Mucosa of gallbladder (tissue), 1 donor: ENCODE measurements at places on chromosomes 3 and 15. TPM values are rescaled to one million over a fixed set of nuclear protein-coding genes. Genes with fewer than 3 reads are reported as not detected.

Gene TMEM158
- total RNA-seq = 14.6 TPM

Gene TLR9
- total RNA-seq = 1.4 TPM

Gene SLC28A1
- 2.6 TPM for total RNA-seq

Gene BUB1B
- total RNA-seq = 1.4 TPM

DNA sequence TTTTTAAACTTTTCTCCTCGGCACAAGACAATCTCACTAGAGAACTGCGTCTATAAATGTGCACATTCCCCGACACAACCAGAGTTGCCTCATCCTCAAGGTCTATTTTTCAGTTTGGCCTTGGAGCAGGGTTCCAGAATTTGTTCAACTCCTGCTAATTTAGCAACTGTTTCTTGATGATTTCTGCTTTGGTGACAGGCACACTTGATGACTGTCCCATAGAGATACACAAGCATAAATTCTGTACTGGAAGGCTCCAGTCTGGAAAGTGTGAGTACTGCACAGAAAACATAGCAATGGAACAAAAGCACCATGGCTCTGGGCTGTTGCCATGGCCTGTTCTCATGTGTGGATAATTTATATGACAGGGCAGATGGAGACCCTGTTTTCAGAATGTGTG lies 379.6 kb upstream of the PDZRN3 start:
- DNase-seq = no peak

GRCh38 chr3:153052096-153052460 lies 109.9 kb upstream of the RAP2B start:
- DNase-seq = no peak

DNA sequence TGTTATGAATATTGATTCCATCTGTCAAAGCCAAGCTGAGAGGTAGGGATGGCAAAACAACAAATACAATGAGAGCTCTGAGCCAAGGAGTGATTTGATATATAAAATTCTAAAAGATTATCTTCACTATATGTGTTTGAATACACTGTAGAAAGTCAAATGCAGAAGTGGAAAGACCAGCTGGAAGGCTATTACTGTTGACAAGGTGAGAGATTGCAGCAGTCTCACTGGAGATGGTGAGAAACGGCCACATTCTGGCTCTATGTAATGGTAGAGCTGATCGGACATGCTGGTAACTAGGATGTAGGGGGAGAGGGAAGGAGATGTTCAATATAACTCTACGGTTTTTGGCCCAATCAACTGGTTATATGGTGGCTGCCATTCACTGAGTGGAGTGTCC lies 434.2 kb upstream of the SUCLG2 start:
- no peak for DNase-seq

GRCh38 chr3:174700736-174701135 lies 158.4 kb upstream of the NAALADL2 start:
- DNase-seq = no peak

- DNase-seq = peak; percentile 91
Measured at GRCh38 chr3:131361464-131362421, 19.8 kb upstream of the NUDT16 start.

GRCh38 chr3:16113704-16114103 lies 60.8 kb upstream of the GALNT15 start:
- DNase-seq = no peak

DNA sequence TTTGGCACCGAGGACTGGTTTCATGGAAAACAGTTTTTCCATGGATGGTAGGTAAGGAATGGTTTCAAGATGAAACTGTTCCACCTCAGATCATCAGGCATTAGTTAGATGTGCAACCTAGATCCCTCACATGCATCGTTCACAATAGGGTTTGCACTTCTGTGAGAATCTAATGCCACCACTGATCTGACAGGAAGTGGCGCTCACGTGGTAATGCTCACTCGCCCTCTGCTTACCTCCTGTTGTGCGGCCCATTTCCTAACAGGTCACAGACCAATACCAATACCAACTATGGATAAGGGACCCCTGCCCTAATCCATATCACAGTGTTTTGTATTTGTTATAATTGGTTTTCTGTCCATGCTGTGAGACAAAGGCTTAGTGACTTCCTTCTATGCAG lies 58.9 kb downstream of the SLMAP start:
- no peak for DNase-seq

DNA sequence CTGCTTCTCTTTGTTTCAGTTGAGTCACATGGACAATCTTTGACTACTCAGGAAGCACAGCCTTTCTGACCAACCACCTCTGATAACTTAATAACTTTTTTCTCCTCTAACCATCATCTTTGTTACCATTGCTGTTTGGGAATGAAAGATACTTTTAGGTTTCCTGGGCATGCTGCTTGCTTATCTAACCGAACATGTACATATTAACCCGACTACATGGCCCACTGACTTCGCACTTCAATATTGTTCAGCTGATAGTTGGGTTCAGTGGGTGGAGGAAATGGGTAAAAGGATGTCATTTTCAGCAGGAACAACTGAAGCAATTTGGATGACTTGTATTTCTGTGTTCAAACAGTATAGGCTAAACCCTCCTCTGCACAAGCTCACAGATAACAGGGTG lies 214.3 kb downstream of the SQOR start:
- DNase-seq = no peak

- DNase-seq = peak; percentile 18
Measured at GRCh38 chr3:27943106-27943505, 221.0 kb upstream of the EOMES start.

- DNase-seq = no peak
Measured at GRCh38 chr3:155398046-155398445, 104.6 kb upstream of the STRIT1 start.

DNA sequence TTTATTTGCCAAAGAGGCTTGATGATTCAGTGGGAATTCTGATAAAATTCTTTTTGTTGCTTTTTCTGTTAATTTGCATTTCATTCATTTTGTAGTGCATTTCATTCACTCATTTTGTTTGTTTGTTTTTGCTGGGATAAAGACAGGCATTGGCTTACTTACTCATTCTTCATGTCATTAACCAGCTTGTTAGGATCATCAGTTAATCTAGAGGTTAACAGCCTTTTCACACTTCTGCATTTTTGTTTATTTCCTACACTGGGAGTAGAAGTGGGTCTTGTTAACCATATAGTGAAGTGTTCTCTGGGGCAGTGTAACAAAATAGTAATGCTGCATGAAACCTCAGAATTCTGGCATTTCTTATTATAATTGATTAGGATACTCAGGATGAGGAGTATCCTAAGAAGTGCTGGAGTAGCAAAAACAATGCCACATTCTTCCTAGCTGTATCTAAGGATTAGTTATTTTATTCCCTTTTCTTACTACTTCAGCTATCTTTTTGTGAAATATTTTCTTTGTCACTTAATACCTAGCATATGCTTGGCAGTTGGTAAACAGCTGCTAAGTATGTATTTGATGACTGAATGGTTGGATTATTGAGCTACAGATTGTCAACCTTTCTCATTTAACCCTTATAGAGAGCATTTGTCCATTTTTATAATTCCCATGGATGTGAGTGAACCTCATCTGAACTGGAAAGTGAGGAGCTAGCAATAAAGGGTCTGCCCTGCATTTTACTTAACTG lies 135.7 kb upstream of the LRRFIP2 start:
- DNase-seq = no peak

- no peak for DNase-seq
Measured at GRCh38 chr15:38479756-38480155, 25.8 kb downstream of the FAM98B start.

DNA sequence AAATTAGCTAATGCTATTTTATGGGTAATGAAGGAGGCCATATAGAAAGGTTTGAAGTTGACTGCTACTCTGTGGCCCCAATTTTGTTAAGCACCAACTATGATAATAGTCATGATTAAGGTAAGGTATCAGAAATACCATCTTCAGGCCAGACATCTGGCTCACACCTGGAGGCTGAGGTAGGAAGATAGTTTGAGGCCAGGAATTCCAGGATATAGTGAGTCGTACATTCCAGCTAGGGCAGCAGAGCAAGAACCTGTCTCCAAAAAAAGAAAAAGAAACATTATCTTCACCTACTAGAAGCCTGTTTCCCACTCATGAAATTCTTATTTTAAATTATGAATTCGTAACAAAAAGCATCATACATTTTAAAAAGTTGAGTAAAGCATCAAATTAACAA lies 64.4 kb downstream of the LRRC28 start:
- no peak for DNase-seq

- no peak for DNase-seq
Measured at GRCh38 chr3:130490241-130490640, 26.7 kb upstream of the COL6A6 start.

DNA sequence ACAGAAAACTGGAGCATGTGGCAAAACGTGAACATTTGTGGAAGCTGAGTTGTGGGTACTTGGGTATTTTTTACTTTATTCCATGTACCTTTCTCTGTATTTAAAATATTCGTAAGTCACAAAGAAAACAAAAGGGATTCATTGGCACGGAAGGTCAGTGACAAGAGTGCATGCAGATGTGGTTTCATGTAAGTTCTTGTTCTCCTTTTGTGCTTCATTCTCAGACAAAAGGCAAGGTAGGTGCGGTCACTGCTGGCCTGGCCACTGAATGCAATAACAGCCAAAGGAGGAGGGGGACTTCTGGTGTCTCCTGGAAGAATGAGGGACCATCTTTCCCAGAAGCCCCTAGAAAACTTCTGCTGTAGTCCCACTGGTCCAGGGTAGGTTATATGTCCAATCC lies 200.0 kb upstream of the TOPAZ1 start:
- no peak for DNase-seq

DNA sequence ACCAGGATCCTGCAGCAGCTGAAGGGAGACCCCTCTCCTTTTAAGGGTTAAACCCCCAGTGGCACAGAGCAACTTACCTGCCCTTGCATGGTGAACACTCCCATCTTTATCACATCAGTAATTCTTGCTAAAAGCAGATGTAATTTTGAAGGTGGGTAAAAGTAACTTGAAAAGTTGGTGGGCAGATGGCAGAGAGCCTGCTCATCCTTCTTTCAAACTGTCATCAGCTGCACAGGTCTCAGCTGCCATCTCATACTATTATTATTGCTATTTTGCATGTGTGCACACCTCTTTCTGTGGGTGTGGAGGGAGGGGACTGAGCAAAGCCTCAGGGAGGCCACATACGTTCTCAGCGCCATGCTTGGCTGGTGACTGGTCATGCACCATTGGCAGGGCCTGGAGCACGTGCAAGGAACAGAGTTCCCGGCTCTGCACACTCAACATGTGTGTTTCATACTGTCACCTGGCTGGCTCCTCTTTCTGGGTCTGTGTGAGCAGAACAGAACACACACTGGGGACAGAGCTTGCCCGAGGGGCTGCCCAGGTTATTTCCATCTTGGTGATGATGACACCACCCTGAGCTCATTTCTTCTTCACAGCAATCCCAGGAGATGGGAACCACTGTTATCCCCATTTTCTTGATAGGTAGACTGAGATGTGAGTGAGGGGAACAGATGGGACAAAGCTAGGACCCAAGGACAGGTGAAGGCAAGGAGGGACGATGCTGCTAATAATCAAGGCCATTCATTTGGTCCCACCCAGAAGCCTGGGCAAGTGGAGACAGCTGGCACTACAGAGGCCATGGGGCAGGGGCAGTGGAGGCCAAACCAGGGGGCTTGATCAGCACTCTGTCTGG lies 95.8 kb upstream of the KLF13 start:
- DNase-seq = no peak

DNA sequence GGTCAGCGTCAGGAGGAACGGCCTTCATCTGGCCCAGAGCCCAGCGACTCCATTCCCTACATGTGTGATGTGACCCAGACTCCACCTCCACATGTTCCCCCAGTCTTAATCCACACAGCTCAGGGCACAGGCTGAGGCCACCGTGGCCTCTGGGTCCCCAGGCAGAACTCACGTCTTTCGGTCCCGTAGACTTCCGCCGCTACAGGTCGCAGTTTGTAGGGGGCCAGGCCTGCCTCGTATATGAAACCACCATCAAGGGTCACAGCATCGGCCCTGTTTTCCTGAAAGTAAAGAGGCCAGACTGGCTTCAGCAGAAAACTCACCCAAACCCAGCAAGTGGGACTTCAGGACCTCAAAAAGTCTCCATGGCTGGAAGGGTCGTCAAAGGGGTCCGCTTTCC lies 8.6 kb downstream of the LTF start:
- DNase-seq = no peak

GRCh38 chr3:87837076-87837475 lies 221.7 kb downstream of the CGGBP1 start:
- DNase-seq = no peak

DNA sequence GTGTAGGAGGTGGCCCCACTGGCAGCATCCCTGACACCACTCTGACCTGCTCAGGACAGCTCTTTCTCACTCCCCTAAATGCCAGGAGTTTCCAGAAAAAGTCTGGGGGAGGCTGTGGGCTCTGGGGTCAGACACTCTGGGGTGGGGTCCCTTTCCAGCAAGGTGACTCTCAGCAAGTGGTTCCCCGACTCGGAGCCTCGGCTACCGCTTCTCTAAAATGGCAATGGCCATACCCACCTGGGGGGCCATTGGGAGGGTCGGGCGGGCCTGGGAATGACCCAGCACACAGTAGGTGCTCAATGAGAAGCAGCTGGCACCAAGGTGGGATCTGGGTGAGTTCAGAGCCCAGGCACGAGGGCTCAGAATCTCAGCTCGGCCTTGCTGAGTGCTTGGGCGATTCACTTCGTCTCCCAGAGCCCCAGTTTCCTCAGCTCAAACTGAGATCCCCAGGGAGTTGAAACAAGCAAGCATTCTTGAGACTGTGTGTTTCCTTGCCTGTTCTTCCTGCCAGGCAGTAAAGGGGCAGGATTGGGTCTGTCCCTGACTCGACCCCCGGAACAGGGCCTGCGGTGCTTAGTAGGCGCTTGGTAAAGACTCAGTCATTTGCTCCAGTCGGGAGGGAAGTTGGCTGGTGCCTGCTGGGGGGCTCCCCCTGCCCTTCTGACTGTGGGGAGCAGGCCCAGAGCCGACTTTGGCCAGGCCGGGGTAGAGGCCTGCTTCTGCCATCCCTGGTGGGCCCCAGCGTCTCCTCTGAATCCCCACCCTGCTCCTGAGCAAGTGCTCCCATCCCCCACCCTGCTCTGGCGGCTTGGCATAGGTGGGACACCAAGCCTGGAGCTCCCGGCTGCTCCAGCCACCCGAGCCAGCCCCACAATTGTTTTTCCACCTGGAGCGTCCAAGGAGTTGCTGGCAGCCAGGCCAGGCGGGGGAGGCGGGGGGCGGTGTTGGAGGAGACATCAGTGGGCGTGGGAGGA lies 32.9 kb upstream of the FBLN2 start:
- no peak for DNase-seq
